ENCODE measurements at places on chromosomes 2 and 18.

GRCh38 chr18:21205695-21206094 lies 36.3 kb upstream of the GREB1L start:
- no peak for DNase-seq

GRCh38 chr2:178075006-178075326 lies 2.4 kb upstream of the PDE11A start:
- no peak for DNase-seq

DNA sequence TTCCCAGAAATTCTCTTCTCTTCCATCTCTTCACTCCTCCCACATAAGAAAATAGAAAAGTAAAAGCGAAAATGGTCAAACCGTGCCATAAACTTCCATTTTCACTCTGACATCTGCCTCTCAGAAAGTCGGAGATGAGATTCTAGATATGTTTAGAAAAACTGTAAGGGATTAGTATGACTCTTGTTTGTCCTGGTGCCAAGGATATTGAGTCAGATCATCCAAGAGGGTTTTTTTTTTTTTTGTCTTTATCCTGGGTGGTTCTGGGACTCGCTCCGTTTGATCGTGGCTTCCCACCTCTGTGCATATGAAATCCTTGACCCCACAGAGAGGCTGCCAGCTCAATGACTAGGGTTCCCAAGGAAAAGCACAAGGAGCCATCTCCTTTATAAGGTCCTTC lies 17.3 kb downstream of the EN1 start:
- DNase-seq, result no peak

- DNase-seq, result no peak
Observed at GRCh38 chr2:46645681-46646162, 166.4 kb downstream of the TMEM247 start.

DNA sequence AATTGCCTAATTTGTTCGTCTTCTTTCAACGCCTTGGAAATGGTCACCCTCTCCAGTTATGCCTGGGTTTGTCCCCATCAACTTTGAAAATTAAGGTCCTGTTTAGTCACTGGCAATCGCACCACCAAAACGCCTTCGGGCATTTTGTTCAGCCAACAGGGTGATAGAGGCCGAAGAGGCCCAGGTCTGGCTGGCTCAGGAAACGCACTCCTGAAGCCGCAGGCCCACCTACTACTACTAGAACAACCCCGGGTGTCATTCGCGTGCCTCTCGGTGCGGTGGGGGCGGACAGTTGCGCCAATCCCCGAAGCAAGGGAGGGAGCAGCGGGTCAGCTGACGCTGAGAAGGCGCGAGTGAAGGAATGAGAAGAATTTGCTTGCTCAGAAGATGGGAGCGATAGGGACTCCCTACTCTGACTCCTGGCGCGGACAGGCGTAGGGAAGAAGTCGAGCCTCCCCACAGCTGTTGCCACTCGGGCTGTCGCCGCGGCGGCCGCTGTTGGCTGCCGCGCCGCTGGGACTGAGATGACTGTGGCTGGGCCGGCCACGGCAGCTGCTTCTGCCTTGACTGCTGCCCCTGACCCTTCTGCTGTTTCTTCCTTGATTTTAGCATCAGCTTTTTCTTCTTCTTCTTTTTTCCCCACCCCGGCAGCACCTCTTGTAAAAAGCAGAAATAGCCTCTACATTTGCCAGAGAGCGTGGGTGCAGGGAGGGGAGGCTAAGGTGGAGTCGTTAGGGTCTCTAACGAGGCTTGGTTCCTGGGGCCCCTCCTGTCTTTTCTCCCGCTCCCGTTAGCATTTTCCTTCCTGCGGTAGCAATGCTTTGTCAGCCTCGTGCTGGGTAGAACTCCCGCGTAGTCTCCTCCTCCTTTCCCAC lies 387.6 kb downstream of the FIGN start:
- DNase-seq, result no peak

DNA sequence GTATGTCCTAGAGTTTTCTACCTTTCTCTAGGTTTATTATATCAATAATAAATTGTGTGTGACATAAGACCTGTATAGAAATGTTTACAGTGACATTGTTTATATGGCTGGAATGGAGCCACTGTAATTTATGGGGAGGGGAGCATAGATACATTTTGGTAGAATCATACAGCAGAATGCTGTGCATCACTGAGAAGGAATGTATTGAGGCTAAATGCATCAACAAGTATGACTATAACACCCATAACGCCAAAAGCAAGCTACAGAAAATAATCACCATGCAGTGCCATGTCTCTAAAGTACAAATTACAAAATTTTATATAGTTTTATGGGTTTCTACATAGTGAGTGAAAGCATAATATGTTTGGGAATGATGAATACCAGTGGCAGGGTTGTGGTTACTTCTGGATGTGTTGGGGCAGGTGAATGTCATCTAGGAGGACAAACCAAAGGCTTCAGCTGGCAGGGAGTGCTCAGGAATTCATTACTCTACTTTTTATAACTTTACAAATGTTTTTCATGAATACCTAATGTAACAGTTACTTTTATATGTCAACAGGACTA lies 226.0 kb upstream of the NETO1 start:
- no peak for DNase-seq

DNA sequence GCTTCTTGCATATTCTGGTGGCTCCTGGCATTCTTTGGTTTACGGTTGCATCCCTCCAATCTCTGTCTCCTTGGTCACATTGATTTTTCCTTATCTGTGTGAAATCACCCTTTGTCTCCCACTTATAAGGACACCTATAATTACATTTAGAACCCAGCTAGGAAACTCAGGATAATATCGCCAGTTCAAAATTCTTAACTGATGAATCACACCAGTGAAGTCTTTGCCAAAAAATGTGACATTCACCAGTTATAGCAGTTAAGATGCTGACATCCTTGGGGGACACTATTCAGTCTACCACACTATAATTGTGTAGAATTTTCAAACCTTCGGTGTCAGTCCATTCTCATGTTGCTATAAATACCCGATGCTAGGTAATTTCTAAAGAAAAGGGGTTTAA lies 320.2 kb downstream of the TMX3 start:
- no peak for DNase-seq

GRCh38 chr2:234679741-234680687 lies 183.1 kb upstream of the ARL4C start:
- DNase-seq, result no peak

DNA sequence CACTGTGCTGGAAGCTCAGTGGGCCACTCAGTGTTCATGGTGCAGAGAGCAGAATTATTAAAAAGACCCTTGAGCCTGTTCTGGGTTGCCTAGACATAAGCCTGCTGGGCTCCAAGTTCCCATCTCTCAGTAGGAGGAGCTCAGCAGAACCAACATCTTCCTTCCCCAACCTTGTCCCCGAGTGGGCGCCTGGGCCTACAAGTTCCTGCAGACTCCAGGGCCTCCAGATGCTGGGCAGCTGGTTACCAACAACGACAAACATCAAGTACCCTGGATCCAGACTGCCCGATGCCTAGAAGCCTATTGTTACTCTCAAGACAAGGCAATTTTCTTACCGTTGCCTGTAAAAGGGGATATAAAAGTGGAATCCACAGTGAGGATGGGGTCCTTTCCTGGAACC lies 214.2 kb downstream of the HAUS1 start:
- DNase-seq, result no peak

DNA sequence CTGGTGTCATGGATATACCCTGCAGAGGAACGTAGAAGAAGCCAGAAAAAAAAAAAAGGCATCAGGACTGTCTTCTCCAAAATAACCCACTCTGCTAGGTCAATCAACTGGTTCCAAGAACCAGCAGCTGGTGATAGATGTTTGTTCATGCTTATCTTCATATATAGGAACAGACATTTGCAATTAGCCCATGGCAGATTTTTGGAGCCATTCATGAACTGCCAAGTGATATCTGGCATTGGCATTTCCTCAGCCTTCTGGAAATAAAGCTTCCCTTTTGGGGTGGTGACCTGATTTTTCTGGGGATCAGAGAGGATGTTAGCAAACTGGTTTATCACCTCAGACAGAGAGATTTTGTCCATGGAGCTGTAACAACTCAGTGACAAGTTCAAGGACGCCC lies 234.9 kb downstream of the OSR1 start:
- DNase-seq, result no peak

GRCh38 chr2:210481601-210482175 lies 5.1 kb upstream of the LANCL1 start:
- DNase-seq, result no peak

GRCh38 chr2:225400060-225400511 lies 576 bp downstream of the NYAP2 start:
- DNase-seq, result no peak
